ENCODE measurements at places on chromosomes 5 and 9. TPM values are rescaled to one million over a fixed set of nuclear protein-coding genes. Genes with fewer than 3 reads are reported as not detected.
A peak's percentile ranks its signal among the peaks of the same experiment; 100 is the strongest.

TMEM252 gene
- total RNA-seq, result not detected

SPATA6L gene
- 1.3 TPM for total RNA-seq

AK1 gene
- total RNA-seq, result 50.6 TPM

PPIC gene
- total RNA-seq, result 20.1 TPM

SLC6A3 gene
- not detected for total RNA-seq

MEGF10 gene
- 11.4 TPM for total RNA-seq

GRXCR2 gene
- not detected for total RNA-seq

CDH9 gene
- total RNA-seq, result not detected

NXNL2 gene
- total RNA-seq, result not detected

TMEM250 gene
- 43.0 TPM for total RNA-seq

RPS23 gene
- 5,447 TPM for total RNA-seq

DNA sequence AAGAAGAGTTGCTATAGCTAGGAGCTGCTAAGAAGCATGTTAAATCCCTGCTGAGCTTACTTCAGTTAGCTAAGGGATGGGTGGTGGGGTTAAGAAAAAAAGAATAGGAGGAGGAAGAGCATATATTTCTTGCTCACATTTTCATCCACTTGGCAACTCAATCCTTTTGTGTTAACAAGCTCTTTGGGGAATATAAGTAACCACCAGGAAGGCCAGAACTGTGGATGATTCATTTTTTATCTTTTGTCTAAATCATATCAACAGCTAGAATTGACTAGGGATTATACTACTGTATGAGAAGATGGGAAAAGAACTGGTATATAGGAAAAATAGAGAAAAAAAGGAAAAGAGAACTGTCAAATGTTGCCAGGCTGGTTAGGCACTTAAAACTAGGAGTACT is 555.3 kb upstream of the ARRDC3 start:
- DNase-seq, result no peak

DNA sequence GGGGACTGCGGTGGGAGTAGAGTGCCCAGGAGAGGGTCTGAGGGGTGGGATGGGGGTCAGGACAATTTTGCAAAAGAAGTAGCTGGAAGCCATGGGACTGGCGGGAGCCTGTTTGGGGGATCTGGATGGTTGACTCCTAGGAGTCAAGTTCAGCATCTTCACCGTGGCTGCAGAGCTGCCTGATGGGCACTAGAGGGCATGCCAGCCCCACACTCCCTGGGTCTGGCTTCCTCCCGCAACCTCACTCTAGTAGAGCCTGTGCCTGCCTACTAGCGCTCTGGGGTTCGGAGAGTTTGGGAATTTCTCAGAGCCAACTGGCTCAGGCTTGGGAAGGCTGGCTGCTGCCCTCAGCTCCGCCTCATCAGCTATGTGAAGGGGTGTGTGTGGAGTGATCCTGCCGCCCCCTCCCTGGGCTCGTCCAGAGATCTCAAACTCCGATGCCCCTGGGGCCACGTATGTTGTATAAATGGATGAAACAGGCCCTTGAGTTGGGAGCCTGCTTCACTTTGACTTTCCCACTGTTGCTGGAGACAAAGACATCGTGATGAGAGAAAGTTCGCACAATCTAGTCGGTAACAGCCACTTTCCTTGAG is 10.8 kb downstream of the TSPAN17 start:
- DNase-seq, result peak; percentile 75

DNA sequence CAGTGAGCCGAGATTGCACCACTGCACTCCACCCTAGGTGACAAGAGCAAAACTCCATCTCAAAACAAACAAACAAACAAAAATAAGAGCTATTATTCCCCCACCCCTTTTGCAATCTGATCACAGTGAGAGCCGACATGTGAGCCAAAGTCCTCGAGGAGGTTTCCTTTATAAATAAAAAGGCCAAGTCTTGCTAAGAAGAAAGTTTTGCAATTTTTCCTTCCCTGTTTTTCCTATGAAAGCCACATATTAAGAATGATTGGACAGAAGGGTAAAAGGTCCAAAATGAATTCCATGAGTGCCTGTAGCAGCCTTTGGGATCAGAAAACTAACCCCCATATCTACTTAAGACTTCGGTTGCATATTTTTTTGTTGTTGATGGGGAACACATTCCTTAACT is 179.7 kb downstream of the TSSK1B start:
- DNase-seq, result no peak

- DNase-seq, result no peak
These were observed 21.9 kb downstream of the ASTN2 start for GRCh38 chr9:117392992-117393391.

- DNase-seq, result no peak
These were observed 755.4 kb upstream of the CTNND2 start for GRCh38 chr5:12659686-12660085.

DNA sequence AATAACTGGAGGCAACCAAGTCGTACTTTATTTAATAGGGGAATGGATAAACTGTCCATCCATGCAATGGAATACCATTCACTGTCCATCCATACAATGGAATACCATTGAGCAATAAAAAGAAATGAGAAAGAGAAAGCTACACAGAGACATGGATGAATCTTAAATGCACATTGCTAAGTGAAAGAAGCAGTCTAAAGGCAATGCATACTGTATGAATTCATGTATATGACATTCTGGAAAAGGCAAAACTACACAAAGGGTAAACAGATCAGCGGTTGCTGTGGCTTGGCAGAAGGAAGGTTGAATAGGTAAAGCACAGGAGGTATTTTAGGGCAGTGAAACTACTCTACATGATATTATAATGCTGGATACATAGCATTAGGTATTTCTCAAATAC is 16.2 kb downstream of the DRD1 start:
- DNase-seq, result no peak

GRCh38 chr5:134430001-134430569 is 18.4 kb upstream of the CDKN2AIPNL start:
- DNase-seq, result no peak

GRCh38 chr5:160619381-160619780 is 197.7 kb downstream of the PTTG1 start:
- no peak for DNase-seq

DNA sequence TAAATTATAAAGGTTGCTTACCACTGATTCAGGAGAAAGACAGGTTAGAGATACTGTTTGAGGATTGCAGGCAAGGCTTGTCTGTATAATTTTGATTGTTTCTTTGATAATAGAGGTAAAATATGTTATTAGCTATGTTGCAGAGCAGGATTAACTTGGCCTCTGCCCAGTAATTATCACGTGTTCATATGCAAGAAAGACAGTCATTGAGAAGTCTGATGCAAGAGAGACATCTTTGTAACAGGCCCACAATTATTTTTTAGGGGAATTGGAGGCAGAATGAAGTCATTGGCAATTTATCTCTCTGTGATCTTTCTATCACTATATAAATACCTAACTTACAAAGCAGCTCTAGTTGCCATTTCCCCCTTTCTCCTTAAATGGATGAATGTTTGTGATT is 46.0 kb downstream of the SLC44A1 start:
- peak; percentile 89 for DNase-seq

DNA sequence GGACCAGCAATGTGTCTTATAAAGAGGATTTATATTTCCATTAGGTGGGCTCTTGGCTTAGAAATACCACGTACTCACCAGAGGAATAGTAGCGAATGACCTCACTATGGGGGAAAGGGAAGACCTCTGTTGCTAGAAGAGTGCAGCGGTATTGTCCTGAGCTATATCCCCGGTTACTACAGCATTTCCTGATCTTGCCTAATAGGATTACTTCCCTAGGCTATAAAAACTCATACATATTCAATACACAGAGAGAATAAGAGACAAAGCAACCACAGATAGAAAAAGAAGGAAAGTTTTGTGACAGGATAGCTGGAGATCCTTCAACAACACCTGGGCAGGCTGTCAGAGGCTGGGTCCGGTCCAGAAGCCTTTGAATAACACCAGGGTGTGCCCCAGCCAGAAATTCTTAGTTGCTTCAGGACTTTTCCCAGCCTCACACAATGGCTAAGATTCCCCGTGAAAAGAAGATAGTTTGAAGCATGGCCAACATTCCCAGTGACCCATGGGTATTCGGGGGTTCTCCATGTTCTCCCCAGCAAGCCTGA is 85.4 kb downstream of the TRIM36 start:
- DNase-seq, result no peak

DNA sequence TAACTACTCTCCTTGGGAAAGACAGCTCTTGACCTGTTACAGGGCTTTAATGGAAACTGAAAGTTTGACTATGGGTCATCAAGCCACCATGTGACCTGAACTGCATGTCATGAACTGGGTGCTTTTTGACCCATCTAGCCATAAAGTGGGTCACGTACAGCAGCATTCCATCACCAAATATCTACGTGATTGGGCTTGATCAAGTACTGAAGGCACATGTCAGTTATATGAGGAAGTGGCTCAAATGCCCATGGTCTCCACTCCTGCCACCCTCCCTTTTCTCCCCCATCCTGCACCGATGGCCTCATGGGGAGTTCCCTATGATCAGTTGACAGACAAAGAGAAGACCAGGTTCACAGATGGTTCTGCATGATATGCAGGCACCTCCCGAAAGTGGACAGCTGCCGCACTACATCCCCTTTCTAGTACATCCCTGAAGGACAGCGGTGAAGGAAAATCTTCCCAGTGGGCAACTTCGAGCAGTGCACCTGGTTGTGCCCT is 7.3 kb upstream of the FCN1 start:
- DNase-seq, result no peak

- no peak for DNase-seq
These were observed 602.9 kb downstream of the TLE1 start for GRCh38 chr9:81086416-81086815.

DNA sequence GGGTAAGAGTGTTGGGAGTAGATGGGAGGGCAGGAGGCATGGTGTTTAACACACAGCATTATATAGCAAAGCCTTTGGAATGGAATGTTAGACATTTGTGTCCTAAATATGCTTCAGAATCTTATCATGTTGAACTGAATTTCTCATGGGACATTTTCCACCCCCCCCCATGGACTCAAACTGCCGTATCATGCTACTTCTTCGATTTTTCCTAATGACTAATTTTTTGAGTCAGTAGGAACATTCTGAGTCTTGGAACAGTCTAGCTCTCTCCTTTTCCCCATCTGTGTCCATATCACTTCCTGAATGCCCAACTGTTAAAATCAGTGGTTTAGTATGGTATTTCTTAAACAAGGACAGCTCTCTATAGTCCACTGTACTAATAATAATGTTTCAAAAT is 380.6 kb downstream of the TLE4 start:
- DNase-seq, result no peak

DNA sequence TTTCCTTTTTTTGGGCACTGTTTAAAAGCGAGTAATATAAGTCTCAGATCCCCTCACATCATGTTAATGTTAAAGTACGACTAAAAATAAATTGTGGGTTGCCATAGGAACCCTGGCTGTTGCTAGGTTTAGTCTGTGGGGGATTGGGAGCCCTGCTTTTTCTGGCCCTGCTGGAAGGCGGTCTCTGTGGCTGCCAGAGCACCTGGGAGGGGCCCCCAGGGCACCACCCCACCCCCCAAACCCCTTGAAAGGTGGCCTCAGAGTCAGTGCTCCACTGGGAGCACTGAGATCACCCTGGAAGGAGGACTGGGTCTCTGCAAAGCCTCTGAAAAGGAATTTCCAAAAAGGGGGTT is 66.2 kb upstream of the NEURL1B start:
- DNase-seq, result no peak

DNA sequence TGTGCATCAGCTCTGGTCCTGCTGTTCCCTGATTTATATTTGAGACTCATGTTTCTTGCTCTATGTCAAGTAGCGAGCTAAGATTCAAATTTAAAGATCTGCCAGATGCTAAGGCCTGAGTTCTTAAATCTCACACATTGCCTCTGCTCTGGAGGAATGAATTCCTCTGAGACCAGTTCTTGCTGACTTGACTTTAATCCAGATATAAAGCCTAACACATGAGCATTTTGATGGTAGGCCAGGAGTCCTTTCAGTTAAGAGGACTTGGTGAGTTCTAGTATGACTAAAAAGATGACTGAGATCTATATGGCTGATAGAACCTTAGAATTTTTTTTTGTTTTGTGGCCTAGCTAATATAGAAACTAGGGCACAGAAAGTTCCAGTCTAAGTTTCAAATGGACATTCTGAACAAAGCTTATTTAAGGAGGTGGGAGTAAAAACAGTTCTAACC is 1.3 kb upstream of the INIP start:
- DNase-seq, result peak; percentile 6

GRCh38 chr5:116559673-116560164 is 14.9 kb downstream of the SEMA6A start:
- DNase-seq, result no peak

DNA sequence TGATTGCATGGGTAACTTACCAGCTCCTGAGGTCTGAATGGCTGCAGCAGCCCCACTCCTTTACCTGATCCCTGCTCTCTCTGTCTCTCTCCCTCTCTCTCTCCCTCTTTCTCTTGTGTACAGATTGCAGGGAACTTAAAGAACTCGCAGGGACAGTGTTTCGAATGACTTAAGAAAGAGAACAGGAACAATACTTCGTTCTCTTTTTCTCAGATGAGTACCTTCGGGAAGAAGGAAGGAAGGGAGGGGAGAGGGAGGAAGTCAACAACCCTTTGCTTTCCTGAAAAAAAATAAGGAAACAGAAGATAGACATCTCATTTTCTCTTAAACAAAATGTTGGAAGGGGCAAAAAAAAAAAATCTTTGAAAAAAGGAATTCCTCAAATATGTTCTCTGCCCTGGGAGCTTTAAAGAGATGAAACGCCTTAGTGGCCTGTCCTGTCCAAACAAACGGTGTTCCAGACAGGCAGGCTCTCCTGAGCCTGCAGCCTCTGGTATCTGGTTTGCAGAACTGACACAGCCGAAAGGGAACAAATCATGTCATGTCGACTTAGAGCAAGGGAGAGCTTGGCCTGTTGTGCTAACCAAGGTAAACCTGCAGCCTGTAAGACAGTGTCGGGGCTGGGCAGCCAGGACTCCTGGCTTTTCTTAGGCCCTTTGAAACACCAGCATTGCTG is at the start of gene ZNF366:
TSS of gene ZNF366 (minus strand) at position 180 of the 676 bp plus-strand sequence. CDS start 45,914 bp downstream, outside the sequence.
- DNase-seq, result no peak

DNA sequence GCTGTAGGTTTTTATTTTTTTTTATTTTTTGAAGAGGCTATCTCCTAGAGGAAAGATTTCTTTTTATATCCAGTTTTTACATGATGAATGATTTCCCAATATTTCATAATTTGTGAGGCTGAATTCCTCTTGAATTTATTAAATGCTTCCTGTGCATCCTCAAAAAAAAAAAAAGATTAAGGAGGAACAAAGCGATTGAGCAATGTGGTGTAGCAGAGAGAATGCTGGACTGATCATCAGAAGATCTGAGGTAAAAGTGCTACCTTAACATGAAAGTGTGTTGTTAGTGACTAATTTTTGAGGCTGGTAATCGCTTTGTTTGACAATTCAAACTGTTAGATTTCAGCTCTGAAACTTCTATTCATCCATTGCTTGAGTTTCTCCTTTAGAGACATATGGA is 125.1 kb downstream of the ESM1 start:
- no peak for DNase-seq

GRCh38 chr9:98967257-98967656 is 23.6 kb downstream of the COL15A1 start:
- no peak for DNase-seq

GRCh38 chr9:86077276-86077675 is 22.1 kb downstream of the GOLM1 start:
- DNase-seq, result no peak

GRCh38 chr9:5851445-5851844 is 18.5 kb upstream of the ERMP1 start:
- no peak for DNase-seq

- no peak for DNase-seq
These were observed 36.9 kb upstream of the ALDH1B1 start for GRCh38 chr9:38355517-38356120.

GRCh38 chr5:108810717-108811116 is 63.0 kb downstream of the FER start:
- DNase-seq, result no peak

- DNase-seq, result no peak
These were observed 21.8 kb upstream of the SLC12A7 start for GRCh38 chr5:1133510-1134201.

Measured in SK-MEL-5 (cell line).